ENCODE measurements at places on chromosomes 4 and X.

GRCh38 chrX:24647257-24648058 is at the start of gene PCYT1B:
Gene PCYT1B, minus strand, starts transcription at chrX:24647347. Its CDS starts 242 bp downstream, at chrX:24647105.
- DNase-seq, result peak; percentile 75
- H3K4me1 ChIP-seq, result peaks cover 7% of the 10 kb centered on the region
- H3K36me3 ChIP-seq, result no peaks in the 10 kb centered on the region
- no peak within 1 kb of the TSS for H3K27ac ChIP-seq
- H3K4me3 ChIP-seq, result no peak within 1 kb of the TSS

DNA sequence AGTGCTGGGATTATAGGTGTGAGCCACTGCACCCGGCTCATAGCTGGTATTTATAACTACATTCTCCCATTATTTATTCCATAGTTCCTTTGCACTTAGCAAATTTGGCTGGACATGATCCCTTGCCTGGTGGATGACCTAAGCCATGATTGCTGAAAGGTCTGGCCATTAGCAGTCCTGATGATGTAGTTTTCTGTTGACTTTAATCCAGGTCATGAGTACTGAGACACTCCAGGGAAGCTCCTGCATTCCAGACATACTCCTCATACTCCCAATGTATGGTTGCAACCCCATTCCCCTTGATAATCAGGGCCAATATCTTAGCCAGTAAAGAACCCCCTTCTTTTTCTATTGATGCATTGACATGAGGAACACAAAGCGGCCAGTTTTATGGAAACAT is 24.4 kb upstream of the MGST2 start:
- no peaks in the 10 kb centered on the region for H3K27me3 ChIP-seq
- no peaks in the 10 kb centered on the region for H3K4me1 ChIP-seq
- no peak overlapping the region for H3K27ac ChIP-seq
- no peaks in the 10 kb centered on the region for H3K36me3 ChIP-seq

DNA sequence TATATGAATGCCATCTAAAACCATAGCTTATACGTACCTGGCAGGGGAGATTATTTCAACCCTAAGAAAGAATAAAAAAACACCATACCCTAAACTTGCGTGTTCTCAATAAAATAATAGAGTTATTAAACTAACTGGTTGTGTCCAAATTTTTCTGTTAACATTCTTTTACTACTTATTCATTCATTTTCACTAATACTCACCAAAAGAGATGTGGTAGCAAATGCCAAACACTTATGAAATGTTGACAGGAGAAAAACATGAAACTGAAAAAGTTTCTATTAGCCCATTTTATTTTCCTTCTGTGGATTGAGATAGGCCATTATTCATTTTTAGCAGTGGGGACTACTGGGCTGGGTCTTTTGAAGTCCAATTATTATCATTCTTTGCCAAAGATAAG is 102.0 kb downstream of the TSPAN5 start:
- H3K36me3 ChIP-seq, result no peaks in the 10 kb centered on the region
- no peak overlapping the region for H3K4me3 ChIP-seq
- DNase-seq, result no peak
- peaks cover 4% of the 10 kb centered on the region for H3K4me1 ChIP-seq
- H3K27me3 ChIP-seq, result no peaks in the 10 kb centered on the region

GRCh38 chr4:90211174-90211573 is 84.0 kb downstream of the CCSER1 start:
- no peaks in the 10 kb centered on the region for H3K4me1 ChIP-seq
- DNase-seq, result no peak
- H3K27me3 ChIP-seq, result no peaks in the 10 kb centered on the region
- H3K27ac ChIP-seq, result no peak overlapping the region
- H3K36me3 ChIP-seq, result no peaks in the 10 kb centered on the region
- no peak overlapping the region for H3K4me3 ChIP-seq

GRCh38 chr4:156475322-156475721 is 496.3 kb downstream of the PDGFC start:
- no peak overlapping the region for H3K4me3 ChIP-seq
- no peak for DNase-seq
- H3K27ac ChIP-seq, result no peak overlapping the region

GRCh38 chrX:23383411-23383810 is 48.8 kb downstream of the PTCHD1 start:
- H3K36me3 ChIP-seq, result no peaks in the 10 kb centered on the region
- H3K4me3 ChIP-seq, result no peak overlapping the region
- no peak for DNase-seq

DNA sequence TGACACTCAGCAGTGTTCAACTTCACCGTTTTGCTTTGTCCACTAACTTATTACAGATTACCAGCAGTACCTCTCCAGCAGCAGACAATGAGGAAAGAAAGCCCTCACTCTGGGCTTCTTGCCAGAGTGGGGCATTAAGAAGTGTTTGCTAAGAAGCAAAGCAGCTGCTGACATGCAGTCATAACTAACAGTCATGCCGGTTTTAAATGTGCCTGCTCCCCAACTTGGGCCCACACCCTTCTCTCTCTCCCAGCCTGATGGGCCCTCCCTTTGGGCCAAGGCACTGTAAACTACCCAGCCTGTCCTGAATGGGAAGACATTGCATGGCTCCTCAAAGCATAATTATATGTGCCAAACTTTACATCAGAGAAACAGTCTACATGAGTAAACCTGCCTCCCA is 54.6 kb upstream of the HHIP start:
- H3K27ac ChIP-seq, result no peak overlapping the region
- H3K4me3 ChIP-seq, result no peak overlapping the region
- no peaks in the 10 kb centered on the region for H3K4me1 ChIP-seq
- no peaks in the 10 kb centered on the region for H3K27me3 ChIP-seq
- no peak for DNase-seq

GRCh38 chr4:54643958-54644751 is 13.6 kb upstream of the KIT start:
- H3K36me3 ChIP-seq, result no peaks in the 10 kb centered on the region
- no peak overlapping the region for H3K4me3 ChIP-seq
- no peaks in the 10 kb centered on the region for H3K27me3 ChIP-seq
- H3K27ac ChIP-seq, result no peak overlapping the region

DNA sequence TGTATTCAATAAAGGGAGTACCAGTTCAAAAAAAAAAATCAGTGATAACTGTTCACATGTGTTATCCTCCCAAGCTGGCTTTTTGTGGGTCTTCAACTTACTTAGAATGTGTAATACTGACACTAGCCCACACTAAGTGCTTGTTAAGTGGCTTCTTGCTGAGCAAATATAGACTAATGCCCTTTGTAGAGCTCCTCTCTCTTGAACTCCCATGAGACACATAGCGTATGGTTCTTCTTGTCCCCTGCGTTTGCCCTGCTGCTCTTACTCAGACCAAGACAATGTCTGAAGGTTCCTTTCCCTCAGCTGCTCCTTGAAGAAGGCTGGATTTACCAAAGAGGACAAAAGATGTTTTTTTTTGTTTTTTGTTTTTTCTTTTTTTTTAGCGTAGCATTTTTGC is 110.9 kb downstream of the FRAS1 start:
- no peak overlapping the region for H3K27ac ChIP-seq
- no peaks in the 10 kb centered on the region for H3K4me1 ChIP-seq
- H3K4me3 ChIP-seq, result no peak overlapping the region
- DNase-seq, result no peak
- H3K27me3 ChIP-seq, result no peaks in the 10 kb centered on the region

DNA sequence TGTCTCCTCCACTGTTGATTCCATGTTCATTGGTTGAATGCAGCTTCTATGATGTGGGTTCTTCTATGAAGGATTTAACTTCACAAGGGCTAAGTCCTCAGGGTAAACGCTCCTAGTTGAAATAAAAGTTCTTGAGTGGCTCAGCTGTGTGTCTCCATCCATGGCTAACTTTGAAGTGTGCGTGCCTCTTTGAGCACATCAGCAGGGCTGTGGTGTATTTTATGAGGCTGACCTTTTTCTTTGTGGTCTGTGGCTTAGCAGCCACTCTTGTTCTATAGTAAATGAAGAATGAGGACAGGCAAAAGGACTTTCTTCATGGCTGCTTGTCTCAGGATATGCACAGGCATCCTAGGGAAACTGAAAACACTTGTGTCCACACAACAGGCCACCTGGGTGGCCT is 88.5 kb downstream of the KIT start:
- no peak overlapping the region for H3K27ac ChIP-seq
- no peak overlapping the region for H3K4me3 ChIP-seq
- no peaks in the 10 kb centered on the region for H3K4me1 ChIP-seq

- H3K4me1 ChIP-seq, result no peaks in the 10 kb centered on the region
- DNase-seq, result no peak
- no peak overlapping the region for H3K27ac ChIP-seq
- no peak overlapping the region for H3K4me3 ChIP-seq
- H3K36me3 ChIP-seq, result no peaks in the 10 kb centered on the region
Observed at GRCh38 chr4:21177871-21178270, 477.6 kb downstream of the PACRGL start.

DNA sequence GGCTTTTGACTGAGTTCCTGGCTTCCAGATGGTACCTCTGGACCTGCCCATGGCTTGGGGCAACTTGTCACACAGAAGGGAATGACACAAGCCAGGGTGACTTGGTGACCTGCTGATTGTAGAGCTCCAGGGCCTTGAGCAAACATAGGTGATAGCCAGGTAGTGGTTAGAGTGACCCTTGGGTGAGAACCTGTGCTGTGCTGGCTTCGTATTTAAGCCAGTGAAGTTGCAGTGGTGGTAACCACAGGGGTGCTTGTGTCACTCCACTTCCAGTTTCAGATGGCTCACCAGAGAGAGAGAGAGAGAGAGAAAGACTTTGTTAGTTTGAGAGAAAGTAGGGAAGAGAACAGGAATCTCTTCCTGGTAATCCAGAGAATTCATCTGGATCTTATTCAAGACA is 471.6 kb downstream of the ZIC3 start:
- H3K27me3 ChIP-seq, result no peaks in the 10 kb centered on the region
- no peaks in the 10 kb centered on the region for H3K4me1 ChIP-seq
- H3K4me3 ChIP-seq, result no peak overlapping the region
- H3K27ac ChIP-seq, result no peak overlapping the region
- H3K36me3 ChIP-seq, result no peaks in the 10 kb centered on the region

DNA sequence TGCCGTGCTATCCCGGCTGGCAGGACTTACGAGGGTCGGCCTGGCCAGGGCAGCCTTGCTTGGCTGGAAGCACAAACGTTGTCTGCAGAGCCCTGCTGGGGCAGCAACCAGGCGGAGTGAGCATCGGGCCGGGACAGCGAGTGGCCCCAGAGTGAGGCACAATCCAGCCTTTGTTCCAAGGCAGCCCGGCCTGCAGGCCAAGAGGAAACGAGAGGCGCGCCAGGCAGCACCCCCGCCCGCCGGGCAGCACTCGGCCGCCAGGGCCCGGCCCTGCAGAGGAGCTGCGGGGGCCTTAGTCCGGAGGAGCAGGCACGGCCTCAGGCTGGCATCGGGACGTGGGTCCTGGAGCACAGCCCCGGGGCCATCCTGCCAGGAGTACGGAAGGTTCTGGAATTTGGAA is 24.1 kb downstream of the FGFRL1 start:
- H3K36me3 ChIP-seq, result no peaks in the 10 kb centered on the region
- DNase-seq, result no peak
- H3K4me3 ChIP-seq, result no peak overlapping the region
- H3K4me1 ChIP-seq, result no peaks in the 10 kb centered on the region

- DNase-seq, result no peak
- H3K36me3 ChIP-seq, result no peaks in the 10 kb centered on the region
- H3K4me1 ChIP-seq, result no peaks in the 10 kb centered on the region
- no peaks in the 10 kb centered on the region for H3K27me3 ChIP-seq
Observed at GRCh38 chrX:3501833-3502535, 155.5 kb upstream of the MXRA5 start.

GRCh38 chrX:39639871-39640270 is 457.9 kb downstream of the BCOR start:
- no peak overlapping the region for H3K4me3 ChIP-seq
- H3K4me1 ChIP-seq, result no peaks in the 10 kb centered on the region

GRCh38 chr4:38034986-38035882 is 75.0 kb downstream of the PTTG2 start:
- no peaks in the 10 kb centered on the region for H3K4me1 ChIP-seq
- H3K36me3 ChIP-seq, result peaks cover 11% of the 10 kb centered on the region
- DNase-seq, result peak; percentile 57
- no peaks in the 10 kb centered on the region for H3K27me3 ChIP-seq

DNA sequence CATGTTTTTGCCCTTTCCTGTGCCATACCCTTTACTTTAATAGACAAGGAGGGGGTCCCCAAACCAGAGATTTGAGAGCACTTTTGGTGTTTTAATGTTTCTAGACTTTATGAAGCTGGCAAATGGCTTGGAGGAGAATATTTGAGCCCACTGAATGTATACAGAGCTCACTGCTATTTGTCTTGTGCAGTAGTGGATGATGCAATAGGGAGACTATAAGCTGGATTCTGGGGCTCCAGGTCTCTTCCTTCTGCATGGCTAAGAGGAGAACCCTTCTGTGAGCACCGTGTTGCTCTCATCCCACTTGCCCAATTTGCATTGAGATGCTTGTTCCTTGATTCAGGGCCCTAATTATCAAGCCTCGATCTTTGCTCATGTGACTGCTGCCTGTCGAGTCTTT is 8.9 kb upstream of the PUDP start:
- no peaks in the 10 kb centered on the region for H3K36me3 ChIP-seq
- H3K27ac ChIP-seq, result no peak overlapping the region
- H3K4me3 ChIP-seq, result no peak overlapping the region

- H3K4me3 ChIP-seq, result no peak overlapping the region
- DNase-seq, result no peak
- no peaks in the 10 kb centered on the region for H3K4me1 ChIP-seq
- peaks cover 4% of the 10 kb centered on the region for H3K36me3 ChIP-seq
- H3K27ac ChIP-seq, result no peak overlapping the region
- no peaks in the 10 kb centered on the region for H3K27me3 ChIP-seq
Observed at GRCh38 chrX:119583431-119584059, 9.2 kb downstream of the UBE2A start.

GRCh38 chr4:152460488-152460887 is 75.4 kb downstream of the FBXW7 start:
- no peaks in the 10 kb centered on the region for H3K36me3 ChIP-seq
- no peaks in the 10 kb centered on the region for H3K27me3 ChIP-seq
- H3K27ac ChIP-seq, result no peak overlapping the region
- peaks cover 38% of the 10 kb centered on the region for H3K4me1 ChIP-seq
- no peak overlapping the region for H3K4me3 ChIP-seq

DNA sequence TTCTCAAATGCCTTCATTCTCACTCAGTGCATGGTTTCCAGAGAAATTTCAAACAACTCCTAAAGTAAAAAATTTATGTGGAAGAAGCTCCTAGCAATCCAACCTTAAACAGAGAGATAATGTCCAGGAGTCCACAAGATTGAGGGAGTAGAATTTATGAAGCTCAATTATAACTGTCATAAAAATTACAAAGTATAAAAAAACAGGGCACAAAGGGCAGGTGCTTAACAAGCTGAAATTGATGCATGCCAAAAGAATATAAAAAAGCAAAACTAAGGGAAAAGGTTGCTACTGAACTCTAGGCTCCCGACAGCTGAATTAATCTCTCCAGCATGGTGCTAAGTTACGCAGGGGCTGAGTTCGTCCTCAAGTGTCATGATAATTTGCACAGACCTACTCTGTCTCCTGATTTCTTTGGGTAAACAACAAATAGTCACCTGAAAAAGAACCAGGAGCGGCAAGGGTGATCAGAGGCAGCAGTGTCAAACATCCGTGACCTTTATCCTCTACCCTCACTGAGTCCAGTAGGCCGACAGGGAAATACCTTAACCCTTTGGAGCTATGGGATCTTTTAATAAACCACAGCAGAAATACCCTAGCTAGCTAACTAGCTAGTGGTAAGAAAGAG is 47.2 kb upstream of the RELL1 start:
- no peak overlapping the region for H3K27ac ChIP-seq
- H3K4me3 ChIP-seq, result no peak overlapping the region
- H3K4me1 ChIP-seq, result no peaks in the 10 kb centered on the region
- no peaks in the 10 kb centered on the region for H3K36me3 ChIP-seq
- no peak for DNase-seq
- H3K27me3 ChIP-seq, result no peaks in the 10 kb centered on the region

GRCh38 chr4:165308606-165309005 is 18.9 kb upstream of the MSMO1 start:
- peaks cover 35% of the 10 kb centered on the region for H3K36me3 ChIP-seq
- no peaks in the 10 kb centered on the region for H3K27me3 ChIP-seq
- DNase-seq, result no peak
- no peak overlapping the region for H3K4me3 ChIP-seq

All from CD4-positive, CD25-positive, alpha-beta regulatory T cell (primary cell).